ENCODE measurements at places on chromosomes 6 and 20.

- DNase-seq, result no peak
These were observed 531.2 kb downstream of the TFAP2B start for GRCh38 chr6:51349857-51350256.

DNA sequence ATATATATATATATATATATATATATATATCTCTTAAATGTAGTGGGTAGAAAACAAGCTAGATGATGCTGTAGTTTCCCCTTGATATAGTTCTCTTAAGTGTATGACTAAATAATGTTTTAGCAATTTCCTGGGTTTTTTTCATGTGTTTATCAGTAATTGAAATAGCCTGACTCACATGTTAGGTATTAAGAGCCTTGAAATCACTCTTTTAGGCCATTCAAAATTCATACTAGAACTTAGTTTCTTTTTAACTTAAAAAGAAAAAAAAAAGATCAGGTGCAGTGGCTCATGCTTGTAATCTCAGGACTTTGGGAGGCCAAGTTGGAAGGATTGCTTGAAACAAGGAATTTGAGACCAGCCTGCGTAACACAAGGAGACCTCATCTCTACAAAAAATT lies 44.1 kb downstream of the NKX2-4 start:
- no peak for DNase-seq

GRCh38 chr20:38000293-38000692 lies 33.0 kb downstream of the TTI1 start:
- no peak for DNase-seq

DNA sequence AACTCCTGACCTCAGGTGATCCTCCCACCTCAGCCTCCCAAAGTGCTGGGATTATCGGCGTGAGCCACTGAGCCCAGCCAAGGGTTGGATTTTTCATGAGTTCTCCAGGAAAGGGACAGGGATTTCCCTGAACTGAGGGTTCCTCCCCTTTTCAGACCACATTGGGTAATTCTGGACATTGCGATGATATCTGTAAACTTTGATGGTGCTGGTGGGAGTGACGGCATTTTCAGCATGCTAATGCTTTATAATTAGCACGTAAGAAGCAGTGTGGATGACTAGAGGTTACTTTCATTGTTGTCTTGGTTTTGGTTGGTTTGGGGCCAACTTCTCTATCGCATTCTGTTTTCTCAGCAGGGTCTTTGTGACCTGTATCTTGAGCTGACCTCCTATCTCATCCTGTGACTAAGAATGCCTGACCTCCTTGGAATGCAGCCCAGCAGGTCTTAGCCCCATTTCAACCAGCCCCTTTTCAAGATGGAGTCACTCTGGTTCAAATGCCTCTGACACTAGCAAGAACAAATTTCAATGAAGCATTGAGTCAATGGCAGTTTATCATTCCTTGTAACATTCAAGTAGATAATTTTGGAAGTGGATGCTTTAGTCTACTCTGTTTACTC lies 156.5 kb downstream of the TTLL2 start:
- DNase-seq, result no peak

GRCh38 chr20:45621593-45621992 lies 7.9 kb upstream of the WFDC10A start:
- DNase-seq, result no peak

DNA sequence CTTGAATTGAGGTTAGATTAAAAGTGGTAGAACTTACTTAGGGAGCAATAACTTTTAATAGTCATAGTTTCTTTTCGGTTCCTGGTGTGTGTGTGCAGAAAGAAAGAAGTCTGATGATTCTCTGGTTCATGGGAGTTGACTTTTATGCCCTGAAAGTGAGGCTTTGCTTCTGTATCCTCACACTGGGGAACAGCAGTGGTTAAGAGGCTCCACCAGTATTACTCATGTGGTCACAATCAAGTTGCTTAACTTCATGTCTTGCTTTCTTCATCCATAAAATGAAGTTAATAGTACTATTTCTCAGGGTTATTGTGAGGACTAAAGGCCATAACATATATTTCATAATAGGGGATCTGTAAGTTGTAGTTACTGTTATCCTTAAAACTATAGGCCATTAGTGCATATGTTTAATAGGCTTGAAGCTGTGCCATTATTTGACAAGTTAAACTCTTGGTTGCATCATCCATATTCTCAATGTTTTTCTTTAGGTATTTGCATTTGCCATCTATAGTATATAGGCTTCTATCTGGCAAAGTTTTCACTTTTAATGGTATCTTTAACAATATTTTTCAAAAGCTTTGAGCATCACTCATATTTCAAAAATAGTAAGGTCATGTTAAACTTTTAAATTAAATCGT lies 262.4 kb downstream of the PLCB1 start:
- no peak for DNase-seq

- no peak for DNase-seq
These were observed 137.6 kb downstream of the MRPL14 start for GRCh38 chr6:43989581-43990146.

DNA sequence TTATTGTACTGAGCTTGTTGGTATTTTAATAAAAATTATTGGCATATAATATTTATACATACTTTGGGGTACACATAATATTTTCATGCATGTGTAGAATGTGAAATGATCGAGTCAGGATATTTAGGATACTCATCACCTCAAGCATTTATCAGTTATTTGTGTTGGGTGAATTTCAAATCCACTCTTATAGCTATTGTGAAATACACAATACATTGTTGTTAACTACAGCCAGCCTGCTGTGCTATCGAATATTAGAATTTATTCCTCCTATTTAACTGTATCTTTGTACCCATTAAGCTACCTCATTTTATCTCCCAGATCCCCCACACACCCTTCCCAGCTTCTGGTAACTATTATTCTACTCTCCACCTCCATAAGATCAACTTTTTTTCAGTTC lies 14.6 kb upstream of the MICB start:
- no peak for DNase-seq
